ENCODE measurements at places on chromosomes 6 and 20. TPM values are rescaled to one million over a fixed set of nuclear protein-coding genes. Genes with fewer than 3 reads are reported as not detected.

DNA sequence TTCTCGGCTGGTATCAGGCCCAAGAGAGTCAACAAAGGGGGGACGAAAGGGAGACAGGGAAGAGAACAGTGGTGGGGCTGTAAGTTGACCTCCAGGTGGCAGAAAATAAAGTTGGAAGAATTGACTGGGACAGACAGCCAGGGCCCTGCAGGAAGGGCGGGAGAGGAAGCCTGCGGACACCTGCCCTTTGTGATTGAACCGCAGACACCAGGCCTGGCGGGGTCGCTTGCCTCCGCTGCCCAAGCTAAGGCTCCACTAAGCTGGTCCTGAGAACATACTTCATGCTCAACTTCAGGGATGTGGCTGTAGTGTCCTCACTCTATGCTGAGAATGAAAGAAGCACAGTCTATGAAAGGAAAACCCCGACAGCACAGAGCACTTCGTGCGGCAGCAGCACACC is 53.8 kb downstream of the RPP40 start:
- no peak overlapping the region for H3K4me3 ChIP-seq
- H3K27me3 ChIP-seq, result no peaks in the 10 kb centered on the region
- no peaks in the 10 kb centered on the region for H3K4me1 ChIP-seq
- DNase-seq, result no peak
- H3K27ac ChIP-seq, result no peak overlapping the region

- no peaks in the 10 kb centered on the region for H3K36me3 ChIP-seq
- H3K27ac ChIP-seq, result no peak overlapping the region
- no peaks in the 10 kb centered on the region for H3K4me1 ChIP-seq
These were observed 4.8 kb downstream of the COL12A1 start for GRCh38 chr6:75201021-75201420.

DNA sequence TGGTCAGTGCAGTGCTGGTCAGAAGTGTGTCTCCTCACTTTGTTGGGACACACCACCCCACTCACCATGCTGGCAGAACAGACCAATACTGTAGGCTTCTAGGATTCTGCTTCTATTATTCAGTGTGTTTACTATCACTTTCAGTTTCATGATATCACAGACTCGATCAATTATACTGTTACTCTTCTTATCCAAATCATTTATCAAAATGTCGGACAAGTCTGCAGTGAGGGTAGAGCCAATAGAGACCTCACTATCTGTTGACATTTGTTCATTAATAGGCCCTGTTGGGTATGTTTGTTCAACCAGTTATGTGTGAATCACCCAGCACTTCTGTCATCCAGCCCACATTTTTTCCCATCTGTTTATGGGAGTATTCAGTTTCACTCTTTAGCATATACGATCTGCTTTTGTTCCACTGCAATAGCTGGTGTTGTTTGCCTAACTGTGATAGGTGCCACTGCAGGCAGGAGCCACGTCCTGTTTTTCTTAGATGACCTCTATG is 140.1 kb downstream of the NRN1 start:
- DNase-seq, result no peak
- H3K4me1 ChIP-seq, result no peaks in the 10 kb centered on the region
- no peak overlapping the region for H3K27ac ChIP-seq
- H3K27me3 ChIP-seq, result no peaks in the 10 kb centered on the region
- no peaks in the 10 kb centered on the region for H3K36me3 ChIP-seq

RAET1E gene
- polyA plus RNA-seq, result 0.30 TPM

GRCh38 chr6:10400330-10400729 is 14.5 kb downstream of the TFAP2A start:
- H3K36me3 ChIP-seq, result no peaks in the 10 kb centered on the region
- no peak overlapping the region for H3K27ac ChIP-seq
- H3K4me3 ChIP-seq, result no peak overlapping the region

DNA sequence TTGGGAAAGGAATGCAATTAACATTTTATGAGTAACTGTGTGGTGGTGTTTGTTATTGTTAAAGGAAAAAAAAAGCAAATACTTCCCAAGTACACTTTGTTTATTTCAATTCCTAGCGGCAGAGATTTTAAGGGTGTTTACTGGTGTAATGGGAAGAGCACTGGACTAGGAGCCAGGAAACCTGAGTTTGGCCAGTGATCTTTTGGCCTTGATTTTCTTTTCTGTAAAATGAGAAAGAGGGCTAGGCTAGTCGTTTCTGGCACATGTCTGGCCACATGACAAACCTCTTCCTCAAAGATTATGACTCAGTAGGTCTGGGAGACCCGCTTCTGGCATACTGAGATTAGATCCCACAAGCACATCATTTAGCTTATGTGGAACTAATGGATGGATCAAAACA is 428.1 kb upstream of the NOX3 start:
- no peaks in the 10 kb centered on the region for H3K4me1 ChIP-seq
- no peak for DNase-seq
- peak overlapping the region; percentile 47 for H3K27ac ChIP-seq
- H3K4me3 ChIP-seq, result no peak overlapping the region

PPP1R3G gene
- 1.2 TPM for polyA plus RNA-seq

GRCh38 chr20:18973529-18974173 is 160.1 kb downstream of the SCP2D1 start:
- peaks cover 9% of the 10 kb centered on the region for H3K4me1 ChIP-seq
- no peak overlapping the region for H3K4me3 ChIP-seq
- H3K27me3 ChIP-seq, result no peaks in the 10 kb centered on the region
- DNase-seq, result peak; percentile 87
- no peak overlapping the region for H3K27ac ChIP-seq

DNA sequence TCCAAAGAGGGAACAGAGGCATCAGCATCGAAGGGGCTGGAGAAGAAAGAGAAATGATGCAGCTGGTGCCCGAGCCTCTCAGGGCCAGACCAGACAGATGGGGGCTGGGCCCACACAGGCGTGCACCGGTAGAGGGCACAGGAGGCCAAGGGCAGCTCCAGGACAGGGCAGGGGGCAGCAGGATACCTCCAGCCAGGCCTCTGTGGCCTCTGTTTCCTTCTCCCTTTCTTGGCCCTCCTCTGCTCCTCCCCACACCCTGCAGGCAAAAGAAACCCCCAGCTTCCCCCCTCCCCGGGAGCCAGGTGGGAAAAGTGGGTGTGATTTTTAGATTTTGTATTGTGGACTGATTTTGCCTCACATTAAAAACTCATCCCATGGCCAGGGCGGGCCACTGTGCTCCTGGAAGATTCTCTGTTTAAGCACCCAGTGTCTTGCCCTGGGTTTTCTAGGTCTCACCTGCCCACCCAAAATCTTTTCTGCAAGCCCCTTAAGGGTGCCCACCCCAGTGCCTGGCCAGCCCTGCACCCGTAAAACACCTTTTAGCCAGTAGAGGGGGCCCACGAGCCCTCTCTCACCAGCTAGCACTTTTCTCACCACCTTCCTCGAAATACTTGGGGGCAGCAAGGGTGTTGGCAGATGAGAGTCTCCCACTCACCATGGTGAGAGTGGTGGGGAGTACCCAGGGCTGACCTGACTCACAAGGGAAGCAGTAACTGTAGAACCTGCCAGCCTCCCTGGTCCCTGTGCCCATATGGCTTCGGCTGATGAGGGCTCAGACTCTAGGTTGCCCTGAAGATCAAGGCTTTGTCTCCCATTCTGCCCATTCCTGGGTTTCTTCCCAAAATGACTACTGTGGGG is 35.7 kb upstream of the ID1 start:
- H3K27me3 ChIP-seq, result no peaks in the 10 kb centered on the region
- peak overlapping the region; percentile 95 for H3K27ac ChIP-seq
- peaks cover 24% of the 10 kb centered on the region for H3K4me1 ChIP-seq
- peaks cover 24% of the 10 kb centered on the region for H3K36me3 ChIP-seq

GRCh38 chr6:36544228-36544627 is 3.1 kb downstream of the STK38 start:
- no peak for DNase-seq
- no peak overlapping the region for H3K27ac ChIP-seq
- H3K4me1 ChIP-seq, result peaks cover 27% of the 10 kb centered on the region

- no peaks in the 10 kb centered on the region for H3K36me3 ChIP-seq
- no peak for DNase-seq
- no peak overlapping the region for H3K27ac ChIP-seq
- no peaks in the 10 kb centered on the region for H3K27me3 ChIP-seq
- no peak overlapping the region for H3K4me3 ChIP-seq
These were observed 17.4 kb upstream of the LY86 start for GRCh38 chr6:6570929-6571671.

DNA sequence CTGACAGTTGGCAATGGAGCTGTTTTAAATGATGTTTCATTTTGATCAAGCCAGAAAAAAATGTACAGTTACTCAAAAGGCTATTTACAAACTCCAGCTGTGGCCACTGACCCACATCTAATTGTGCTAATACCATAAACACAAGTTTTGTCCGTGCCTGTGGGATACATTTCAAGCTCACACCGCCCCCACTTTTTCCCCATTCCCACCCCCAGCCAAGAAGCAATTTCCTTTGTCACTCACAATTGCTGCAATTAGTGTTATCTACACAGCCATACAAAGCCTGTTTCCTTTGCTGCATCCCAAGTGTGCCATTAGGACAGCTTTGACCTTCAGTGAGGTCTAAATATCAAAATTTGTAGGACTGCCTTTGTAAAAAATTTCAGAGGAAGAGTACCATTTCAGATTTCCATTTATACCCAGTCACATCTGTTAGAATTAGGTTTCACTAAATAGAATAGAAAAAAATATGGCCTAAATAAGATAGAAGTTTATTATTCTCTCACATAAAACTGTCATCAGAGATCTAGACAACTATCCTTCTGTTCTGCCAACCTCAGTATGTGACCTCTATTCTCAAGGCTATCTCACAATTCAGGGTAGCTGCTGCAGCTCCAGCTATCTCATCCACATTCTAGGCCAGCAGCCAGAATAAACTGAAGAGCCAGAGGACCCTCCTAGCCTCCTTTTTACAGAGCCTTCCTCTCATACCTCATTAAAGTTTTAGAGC is 202.6 kb downstream of the NFATC2 start:
- no peak for DNase-seq
- H3K27me3 ChIP-seq, result no peaks in the 10 kb centered on the region
- H3K36me3 ChIP-seq, result no peaks in the 10 kb centered on the region

DNA sequence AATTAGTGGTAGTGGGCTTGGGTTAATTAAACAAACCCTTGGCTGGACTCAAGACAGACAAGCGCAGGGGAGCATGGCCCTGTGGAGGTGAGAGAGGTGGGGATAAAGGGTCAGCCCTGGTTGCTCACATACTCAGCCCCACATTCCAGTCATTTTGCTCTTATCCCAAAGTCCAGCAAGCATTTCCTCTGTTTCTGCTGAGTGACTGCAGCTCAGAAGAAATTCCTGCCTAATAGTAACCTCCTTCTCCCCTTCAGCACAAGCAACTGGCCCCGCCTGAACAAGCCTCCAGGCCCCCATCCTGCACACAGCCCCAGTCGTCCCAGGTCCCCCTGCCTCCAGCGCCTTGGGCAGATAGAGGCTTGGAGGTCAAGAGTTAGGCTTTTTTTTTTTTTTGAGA is 3.6 kb upstream of the TFEB start:
- H3K27me3 ChIP-seq, result no peaks in the 10 kb centered on the region
- DNase-seq, result no peak
- H3K27ac ChIP-seq, result no peak overlapping the region
- H3K4me1 ChIP-seq, result no peaks in the 10 kb centered on the region
- H3K4me3 ChIP-seq, result no peak overlapping the region

DNA sequence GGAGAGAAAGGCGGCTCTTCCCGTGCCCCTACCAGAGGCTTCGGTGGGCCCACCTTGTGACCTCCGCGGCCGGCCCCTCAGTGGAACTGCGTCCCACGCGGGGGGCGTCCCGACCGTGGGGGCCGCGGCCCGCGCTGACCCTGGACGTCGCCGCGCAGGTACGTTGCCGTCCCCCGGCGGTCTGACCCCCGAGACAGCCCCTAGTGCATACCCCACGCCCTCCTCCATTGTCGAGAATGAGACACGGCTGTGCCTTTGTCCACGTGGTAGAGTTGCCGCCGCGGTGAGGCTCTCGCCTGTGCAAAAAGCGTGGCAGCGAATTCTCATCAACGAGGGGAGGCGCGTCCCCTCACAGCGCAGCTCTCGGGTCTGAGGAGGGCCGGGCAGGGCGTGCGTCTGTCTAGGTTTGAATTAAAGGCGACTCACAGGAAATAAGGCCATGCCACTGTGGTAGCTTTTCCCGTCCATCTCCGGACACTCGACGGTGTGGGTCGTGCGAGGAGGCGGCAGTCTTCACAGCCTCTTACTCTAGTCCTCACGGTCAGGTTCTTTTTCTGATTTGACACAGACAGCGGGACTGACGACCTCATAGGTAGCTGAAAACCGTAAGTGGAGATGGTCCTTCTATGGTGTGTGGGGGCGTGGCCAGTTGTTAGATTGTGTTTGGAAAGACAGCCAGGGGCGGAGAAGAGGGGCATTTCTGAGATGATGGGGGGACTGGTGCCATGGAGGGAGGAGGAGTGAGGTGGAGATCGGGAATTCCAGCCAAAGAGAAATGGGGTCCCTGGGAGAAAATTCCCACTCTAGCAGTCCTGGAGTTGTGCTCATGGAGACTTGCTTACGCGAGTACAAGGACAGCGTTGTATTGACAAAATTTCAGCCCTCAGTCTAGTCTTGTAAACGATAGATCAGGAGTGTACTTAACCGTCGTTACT is 580 bp downstream of the NXT1 start:
- no peaks in the 10 kb centered on the region for H3K4me1 ChIP-seq
- H3K36me3 ChIP-seq, result peaks cover 10% of the 10 kb centered on the region
- DNase-seq, result peak; percentile 63
- H3K27me3 ChIP-seq, result no peaks in the 10 kb centered on the region

UBE2C gene
- 3.8 TPM for polyA plus RNA-seq

DNA sequence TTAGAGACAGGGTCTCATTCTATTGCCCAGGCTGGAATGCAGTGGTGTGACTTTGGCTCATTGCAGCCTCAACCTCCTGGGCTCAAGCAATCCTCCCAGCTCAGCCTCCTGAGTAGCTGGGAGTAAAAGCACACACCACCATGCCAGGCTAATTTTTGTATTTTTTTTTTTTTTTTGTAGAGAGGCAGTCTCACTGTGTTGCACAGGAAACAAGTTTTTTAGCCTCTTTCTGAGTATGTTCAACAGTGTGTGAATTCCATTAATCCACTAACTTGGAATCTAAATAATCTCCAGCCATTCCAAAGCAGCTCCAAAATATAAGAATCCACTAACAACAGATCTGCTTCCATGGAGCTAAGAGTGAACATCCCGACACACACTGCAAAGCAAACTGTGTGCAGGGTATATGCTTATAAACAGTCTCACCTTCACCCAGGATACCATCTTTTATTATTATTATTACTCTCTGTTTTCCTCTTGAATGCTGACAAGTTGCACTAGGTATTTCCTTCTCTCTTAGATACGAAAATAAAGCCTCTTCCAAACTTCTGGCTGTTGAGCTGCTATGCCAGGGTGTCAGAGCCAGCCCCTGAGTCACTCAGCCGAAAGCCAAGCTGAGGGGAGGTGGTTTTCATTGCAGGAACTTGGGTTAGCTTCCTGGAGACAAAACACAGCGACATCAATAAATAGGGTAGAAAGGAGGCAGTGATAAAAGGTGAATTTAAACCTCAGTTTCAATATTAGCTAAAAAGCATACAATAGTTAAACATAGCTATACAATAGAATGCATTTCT is 264.9 kb downstream of the HIVEP2 start:
- H3K4me3 ChIP-seq, result no peak overlapping the region
- H3K4me1 ChIP-seq, result no peaks in the 10 kb centered on the region
- DNase-seq, result no peak
- H3K27ac ChIP-seq, result no peak overlapping the region

NKX2-4 gene
- polyA plus RNA-seq, result not detected

GRCh38 chr20:4729265-4729664 is 7.6 kb downstream of the PRND start:
- no peaks in the 10 kb centered on the region for H3K4me1 ChIP-seq
- no peak overlapping the region for H3K27ac ChIP-seq
- H3K27me3 ChIP-seq, result no peaks in the 10 kb centered on the region
- no peak for DNase-seq

NR2E1 gene
- polyA plus RNA-seq, result 0.17 TPM

All from adrenal gland (tissue), 19 donors.